ENCODE measurements at places on chromosomes 7 and 10. TPM values are rescaled to one million over a fixed set of nuclear protein-coding genes. Genes with fewer than 3 reads are reported as not detected.

The TLL2 gene
- 14.1 TPM for total RNA-seq

DNA sequence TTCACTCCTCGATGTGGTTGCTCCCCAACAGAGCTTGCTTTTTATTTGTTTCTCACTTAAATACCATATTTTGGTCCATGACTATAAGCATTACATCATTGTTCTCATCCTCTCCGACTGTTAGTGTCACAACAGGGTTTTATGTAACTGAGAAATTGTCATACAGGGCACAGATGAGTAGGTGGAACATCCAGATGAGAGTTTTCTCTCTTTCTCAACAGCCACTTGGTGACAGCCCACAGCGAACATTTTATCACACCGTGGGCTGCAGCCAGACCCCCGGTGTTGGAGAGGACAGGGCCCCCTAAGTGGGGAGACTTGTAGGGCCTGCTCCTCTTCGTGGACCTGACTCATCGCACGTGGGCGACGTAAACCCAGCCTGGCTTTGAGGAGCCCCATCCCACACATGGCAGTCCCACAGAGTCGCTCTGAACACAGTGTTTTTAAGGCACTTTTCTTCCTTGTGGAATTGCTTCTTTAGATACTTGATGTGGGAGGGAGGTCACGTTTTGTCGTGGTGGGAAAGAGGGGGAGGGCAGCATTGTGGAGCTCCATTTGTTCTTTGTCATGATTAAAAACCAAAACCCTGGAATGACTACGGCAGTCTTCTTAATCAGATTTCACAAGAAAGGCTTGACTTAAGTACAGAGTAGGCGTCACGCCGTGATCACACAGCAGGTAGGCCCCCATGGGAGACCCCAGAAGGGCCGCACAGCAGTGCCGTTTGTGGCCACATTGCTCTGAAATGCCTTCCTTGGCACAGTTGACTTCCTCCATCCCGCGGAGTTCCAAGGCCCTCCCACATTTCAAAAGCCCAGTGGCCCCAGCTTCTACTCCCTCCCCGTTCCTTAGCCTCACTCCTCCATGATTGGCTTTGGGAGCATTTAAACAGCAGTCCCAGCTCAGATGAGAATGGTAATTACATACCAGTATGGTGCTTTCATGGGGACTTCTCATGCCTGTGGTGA, 220.6 kb downstream of the CCDC3 start:
- DNase-seq = no peak

- no peak for DNase-seq
These were observed 4.4 kb upstream of the MPP7 start for GRCh38 chr10:28307267-28307666.

DNA sequence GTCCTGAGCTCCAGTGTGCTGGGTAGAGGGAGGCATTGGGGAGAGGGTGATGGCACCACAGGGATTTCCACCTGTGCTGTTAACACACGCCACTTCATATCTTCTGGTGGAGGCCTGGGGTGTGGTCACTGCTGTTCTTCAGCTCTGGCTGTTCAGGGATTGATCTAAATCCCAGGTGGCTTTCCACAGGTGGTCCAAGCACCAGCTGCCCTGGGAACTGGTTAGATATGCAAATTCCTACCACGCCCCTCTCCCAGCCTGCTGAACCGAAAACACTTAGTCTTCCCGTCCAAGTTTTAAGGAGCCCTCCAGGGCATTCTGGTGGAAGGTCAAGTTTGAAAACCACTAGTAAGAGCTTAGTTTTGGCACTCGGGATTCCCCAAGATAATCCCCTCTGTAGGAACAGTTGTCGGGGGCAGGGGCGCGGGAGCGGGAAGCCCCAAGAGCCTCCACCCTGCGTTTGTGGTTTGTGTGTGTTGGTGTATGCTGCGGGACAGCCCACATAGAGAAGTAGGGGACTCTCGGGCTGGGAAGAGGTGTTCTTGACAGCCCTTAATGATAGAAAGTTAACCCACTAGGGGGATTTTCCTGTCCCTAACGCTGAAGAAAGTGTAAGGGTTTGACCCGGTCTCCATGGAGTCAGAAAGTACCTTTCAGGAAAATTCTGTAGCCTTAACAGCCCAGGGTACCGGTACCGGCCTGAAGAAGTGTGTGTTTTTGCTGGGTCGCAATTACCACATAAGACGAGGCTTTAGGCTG, 5.1 kb downstream of the DEPP1 start:
- peak; percentile 55 for DNase-seq
